Stimulated activated CD8-positive, alpha-beta memory T cell treated with anti-CD3 and anti-CD28 coated beads, Interleukin-15, amount 100 ng/mL, for 24 hours (primary cell): ENCODE measurements at places on chromosomes 4 and X.

GRCh38 chrX:99415470-99415869 is 994.6 kb downstream of the PCDH19 start:
- no peak for DNase-seq

- no peak for DNase-seq
These were observed 158.0 kb downstream of the SH2D1A start for GRCh38 chrX:124504111-124504983.

GRCh38 chrX:137748827-137749226 is 182.9 kb downstream of the ZIC3 start:
- no peak for DNase-seq

DNA sequence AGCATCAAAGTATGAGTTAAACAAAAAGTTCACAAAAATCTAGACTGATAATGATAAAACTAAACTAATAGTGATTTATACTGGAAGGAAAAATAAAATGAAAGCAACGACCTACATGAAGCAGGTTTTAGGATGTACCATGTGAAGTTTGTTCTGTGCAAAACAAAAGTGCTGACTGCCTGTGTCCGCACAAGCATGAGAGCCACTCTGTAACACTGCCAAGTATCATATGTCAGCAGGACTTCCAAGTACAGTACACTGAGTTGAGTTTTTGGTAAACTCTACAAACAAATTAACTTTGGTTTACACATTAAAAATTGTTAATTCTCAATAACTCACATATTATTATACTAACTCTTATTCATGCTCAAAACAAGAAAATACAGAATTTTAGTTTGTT is 459.0 kb downstream of the PDGFC start:
- DNase-seq: no peak

- no peak for DNase-seq
These were observed 25.9 kb upstream of the CPLX1 start for GRCh38 chr4:851701-852430.

DNA sequence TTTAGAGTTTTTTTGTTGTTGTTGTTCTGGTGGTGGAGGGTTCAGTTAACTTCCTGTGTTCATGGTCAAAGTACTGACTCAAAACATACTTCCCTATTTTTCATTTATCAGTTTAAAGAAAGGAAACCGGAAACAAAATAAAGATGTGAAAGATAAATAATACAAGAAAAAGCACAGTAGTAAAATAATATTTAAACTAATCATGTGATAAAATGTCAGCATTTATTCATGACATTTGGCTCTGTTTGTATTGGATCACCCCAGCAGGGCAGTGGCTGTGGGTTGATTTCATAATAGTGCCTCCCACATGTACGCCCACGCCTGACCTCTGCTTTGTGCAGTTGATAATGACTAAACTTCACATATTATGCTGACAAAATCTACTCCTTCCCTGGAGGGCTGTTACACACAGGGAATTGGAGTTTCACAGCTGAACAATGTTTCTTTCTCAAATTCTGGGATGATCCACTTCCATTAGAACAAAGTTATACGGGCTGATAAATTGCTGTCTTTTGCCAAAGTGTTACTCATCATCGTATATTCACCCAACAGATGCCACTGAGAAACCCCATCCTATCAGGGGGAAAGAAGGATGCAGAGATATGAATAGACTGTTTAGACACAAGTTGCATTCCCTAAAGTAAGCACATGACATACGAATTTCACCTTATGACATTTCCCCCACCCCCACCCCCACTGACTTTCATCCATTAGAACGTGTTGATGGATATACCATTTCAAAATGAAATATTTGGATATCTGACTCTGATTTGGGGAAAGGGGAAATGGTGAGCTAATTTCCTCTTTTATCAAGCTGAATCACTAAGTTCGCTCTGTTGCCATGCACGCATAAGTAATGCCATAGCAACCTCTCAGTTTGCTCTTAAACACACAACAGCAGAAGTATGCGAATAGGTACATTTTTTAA is 48.3 kb downstream of the AMELX start:
- DNase-seq: no peak

DNA sequence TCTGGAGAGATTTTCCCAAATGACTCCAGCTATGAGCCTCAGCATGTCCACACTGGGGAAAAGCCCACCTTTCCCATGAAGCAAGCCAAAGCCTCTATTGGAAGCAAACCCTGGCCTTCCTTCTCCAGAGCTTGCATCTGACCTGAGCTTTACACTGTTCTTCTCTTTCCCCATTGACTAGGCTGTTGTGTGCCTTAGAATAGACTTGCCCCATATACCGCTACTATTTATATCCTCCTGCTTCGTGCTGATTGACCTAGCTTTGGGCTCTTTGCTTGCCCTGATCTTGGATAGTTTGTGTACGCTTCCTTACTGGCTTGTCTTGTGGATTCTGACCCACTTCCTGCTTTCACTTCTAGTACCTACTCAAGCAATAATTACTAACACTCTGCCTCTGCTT is 30.9 kb downstream of the FAM9B start:
- DNase-seq: no peak

DNA sequence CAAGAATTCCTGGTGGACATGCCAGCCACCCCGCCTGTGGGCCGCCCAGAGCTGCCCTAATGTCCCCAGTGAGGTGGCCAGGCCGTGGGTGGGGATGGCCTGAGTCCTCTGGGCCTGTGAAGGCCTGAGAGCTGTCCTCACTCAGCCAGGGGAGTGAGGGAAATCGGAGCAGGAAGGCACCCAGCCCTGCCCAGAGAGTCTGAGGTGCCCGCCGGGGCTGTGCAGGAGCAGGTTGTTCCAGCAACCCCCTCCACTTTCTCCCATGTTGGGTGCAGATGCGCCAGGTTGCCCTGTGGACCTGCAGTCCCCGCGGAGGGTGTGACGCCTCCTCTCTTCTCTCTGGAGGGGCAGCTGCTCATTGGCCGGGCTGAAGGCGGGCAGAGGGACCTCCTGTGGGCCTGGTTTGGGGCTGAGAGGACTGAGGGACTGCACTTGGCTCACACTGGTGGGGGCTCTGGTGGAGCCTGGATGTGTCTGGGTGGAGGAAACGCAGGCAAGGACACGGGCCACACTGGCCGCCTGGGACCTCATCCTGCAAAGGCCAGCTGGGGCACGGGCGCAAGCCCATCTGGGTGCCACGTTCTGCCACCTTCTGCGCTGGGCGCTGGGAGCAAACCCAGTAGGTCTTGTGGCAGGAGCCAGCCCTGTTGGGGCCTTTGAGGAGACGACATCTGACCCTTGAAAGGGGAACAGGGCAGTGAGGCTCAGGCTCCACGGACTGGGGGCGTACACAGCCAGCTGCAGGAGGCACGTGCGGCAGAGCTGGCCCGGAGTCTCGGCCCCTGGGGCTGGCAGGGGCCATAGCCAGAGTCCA is 14.0 kb downstream of the DOK7 start:
- no peak for DNase-seq

DNA sequence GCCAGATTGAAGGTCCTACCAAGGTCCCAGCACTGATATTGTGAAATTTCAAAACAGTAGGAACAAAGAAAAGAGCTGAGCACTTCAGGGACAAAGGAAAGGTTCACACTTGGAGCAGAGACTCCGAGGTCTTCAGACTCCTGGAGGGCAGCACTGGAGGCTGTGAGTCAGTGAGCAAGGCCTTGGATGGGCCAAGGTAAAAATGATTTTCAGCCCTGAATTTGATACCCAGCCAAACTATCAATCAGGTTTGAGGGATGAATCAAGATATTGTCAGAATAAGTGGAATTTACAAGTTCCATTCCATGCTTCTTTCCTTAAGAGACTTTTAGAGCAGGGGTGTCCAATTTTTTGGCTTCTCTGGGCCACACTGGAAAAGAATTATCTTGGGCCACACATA is 111.7 kb downstream of the ADRA2C start:
- no peak for DNase-seq

DNA sequence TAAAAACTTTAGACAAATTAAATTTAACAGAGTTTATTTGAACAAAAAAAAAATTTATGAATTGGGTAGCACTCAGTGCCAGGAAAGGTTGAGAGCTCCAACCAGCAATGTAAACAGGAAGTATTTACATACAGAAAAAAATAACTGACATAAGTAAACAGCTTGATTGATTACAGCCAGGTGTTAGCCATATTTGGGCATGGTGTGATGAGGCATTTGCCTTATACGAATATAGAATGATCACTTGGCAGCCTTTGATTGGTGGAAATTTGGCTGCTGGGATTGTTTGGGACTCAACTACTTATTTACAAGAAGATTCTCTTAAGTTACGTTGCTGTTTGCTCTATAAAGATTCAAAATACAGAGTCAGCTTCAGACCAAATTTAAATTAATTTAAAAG is 172.0 kb downstream of the ADAM29 start:
- no peak for DNase-seq

DNA sequence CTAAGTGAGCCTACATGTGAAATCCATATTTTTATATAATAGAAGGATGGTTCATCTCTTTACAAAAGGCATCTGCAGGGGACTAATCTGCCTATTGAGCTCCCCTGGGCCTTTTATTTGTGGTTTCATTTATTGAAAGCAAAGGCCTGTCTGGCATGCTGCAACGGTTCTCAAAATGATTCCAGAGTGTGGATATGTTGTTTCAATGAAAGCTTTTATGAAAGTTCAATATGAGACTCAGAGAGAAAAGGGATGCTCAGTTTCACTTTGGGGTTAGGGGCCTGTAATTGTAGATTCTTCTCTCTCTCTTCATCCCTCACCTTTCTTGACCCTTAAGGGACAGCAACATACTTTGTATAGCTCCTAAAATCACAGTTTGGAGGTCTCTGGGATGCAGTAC is 204.2 kb upstream of the CASK start:
- DNase-seq: no peak

GRCh38 chrX:145190801-145191389 is 56.4 kb upstream of the SPANXN1 start:
- no peak for DNase-seq

DNA sequence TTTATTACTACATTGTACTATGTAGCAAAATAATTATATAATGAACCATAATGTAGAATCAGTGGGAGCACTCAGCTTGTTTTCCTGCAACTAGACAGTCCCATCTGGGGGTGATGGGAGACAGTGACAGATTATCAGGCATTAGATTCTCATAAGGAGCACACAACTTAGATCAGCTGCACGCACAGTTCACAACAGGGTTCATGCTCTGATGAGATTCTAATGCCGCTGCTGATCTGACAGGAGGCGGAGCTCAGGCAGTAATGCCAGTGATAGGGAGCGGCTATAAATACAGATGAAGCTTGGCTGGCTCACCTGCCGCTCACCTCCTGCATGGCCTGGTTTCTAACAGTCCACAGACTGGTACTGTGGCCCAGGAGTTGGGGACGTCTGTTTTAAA is 199.2 kb downstream of the MAB21L2 start:
- DNase-seq: no peak

- DNase-seq: no peak
These were observed 100.2 kb downstream of the MAB21L2 start for GRCh38 chr4:150682126-150682525.

DNA sequence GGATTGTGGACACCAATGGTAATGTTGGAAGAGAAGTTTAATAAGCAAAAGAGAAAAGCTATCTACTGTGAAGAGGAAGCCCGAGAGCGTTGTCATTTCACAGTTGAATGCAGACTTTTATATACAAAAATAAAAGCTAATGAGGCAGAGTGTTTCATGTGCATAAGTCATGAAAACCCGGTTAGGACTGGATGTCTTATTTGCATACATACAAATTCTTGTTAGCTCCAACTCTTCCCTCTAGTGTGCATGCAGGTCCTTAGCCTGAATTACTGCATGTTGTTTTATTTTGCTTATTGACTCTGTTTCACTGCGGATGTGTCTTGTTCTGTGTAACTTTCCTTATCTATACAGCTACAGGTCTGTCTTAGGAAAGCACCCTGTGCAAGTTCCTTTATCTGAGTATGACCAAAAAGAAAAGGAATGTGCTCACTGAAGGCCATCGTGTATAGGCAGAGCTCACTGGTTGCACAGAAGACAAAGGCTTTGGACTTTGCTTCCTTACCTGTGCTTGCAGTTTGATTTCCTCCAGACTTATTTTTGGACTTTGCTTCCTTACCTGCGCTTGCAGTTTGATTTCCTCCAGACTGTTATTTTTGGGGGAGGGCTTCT is 25.1 kb upstream of the UGT2B11 start:
- DNase-seq: no peak

- no peak for DNase-seq
These were observed 640 bp downstream of the PHF8 start for GRCh38 chrX:54043541-54044125.

DNA sequence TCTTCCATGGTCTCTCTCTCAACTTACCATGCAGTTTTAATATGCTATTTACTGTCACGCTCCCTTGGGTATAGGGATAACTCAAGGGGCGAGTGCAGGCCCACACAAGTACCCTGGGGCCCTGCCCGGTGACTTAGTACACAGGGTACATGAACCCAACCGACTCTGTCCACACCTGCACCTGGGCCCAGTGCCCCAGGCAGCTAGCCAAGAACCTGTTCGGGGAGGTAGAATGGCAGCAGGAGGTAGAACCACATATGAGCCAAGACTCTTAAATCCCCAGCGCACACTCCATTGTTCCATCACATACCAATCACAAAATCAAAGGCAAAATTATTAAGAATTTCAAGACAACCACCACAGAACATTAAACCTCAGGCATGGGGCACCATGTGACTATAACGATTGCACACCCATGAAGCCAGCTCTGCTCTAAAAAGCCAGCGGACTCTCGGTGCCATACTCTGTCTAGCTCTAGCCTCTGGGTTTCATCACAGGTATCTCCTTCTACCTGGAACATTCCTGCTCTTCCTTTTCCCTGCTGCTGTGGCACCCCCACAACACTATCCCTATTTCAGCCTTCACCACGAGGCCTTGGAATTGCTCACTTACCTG is 14.6 kb downstream of the PHF8 start:
- no peak for DNase-seq

- DNase-seq: no peak
These were observed 40.1 kb upstream of the GPR78 start for GRCh38 chr4:8540072-8540471.

DNA sequence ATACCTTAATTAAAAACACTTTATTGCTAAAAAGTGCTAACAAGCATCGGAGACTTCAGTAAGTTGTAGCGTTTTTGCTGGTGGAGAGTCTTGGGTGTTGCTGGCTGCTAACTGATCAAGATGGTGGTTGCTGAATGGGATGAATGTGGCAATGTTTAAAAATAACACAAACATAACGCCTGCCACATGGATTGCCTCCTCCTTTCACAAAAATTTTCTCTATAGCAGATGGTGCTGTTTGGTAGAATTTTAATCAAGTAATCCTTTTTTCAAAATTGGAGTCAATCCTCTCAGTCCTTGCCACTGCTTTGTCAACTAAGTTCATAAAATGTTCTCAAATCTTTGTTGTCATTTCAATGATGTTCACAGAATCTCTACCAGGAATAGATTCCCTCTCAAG is 466.8 kb upstream of the TECRL start:
- DNase-seq: no peak

- no peak for DNase-seq
These were observed 282.6 kb upstream of the GRID2 start for GRCh38 chr4:92021203-92021602.

- DNase-seq: no peak
These were observed 14.4 kb downstream of the SHROOM4 start for GRCh38 chrX:50799531-50799961.

DNA sequence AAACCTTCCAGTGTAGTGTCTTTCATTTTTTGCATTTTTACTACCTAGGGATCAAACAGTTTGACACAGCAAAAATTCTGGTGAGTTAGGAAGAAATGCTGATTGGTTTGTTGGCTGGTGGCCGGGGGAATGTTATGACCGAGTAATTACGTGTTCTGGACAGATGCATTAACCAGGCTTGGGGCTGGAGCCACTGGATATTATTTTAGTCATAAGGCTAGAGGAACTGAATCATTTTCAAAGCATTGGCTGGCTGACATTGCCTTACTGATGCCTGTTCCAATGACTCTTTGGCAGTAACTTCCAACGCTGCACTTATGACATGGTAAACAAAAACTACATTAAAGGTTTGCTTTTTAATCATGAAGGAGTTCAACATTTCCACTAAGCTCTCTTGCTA is 84.6 kb downstream of the FBXO8 start:
- no peak for DNase-seq
